Effector memory CD8-positive, alpha-beta T cell (primary cell): ENCODE measurements at places on chromosomes 13 and 19.

DNA sequence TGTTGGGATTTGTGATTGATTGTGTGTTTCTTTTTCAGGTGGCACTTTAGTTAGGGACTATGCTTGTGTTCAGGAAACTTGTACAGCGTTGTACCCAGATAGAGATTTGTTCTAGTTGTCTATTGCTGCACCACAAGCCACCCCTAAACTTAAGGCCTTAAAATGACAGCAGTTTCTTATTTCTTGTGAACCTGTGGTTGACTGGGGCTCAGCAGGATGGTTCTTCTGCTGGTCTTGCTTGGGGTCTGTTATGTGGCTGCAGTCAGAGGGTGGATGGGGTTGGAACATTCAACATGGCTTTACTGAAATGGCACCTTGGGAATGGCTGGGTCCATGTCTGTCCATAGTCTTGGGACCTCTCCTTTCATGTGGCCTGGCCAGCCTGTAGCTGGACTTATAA lies 28.3 kb downstream of the SIPA1L3 start:
- no peaks in the 10 kb centered on the region for H3K36me3 ChIP-seq
- H3K27me3 ChIP-seq: no peaks in the 10 kb centered on the region
- DNase-seq: no peak
- H3K4me1 ChIP-seq: peaks cover 8% of the 10 kb centered on the region
- no peak overlapping the region for H3K4me3 ChIP-seq

GRCh38 chr13:35669321-35669720 lies 192.8 kb upstream of the MAB21L1 start:
- no peaks in the 10 kb centered on the region for H3K4me1 ChIP-seq
- H3K27me3 ChIP-seq: no peaks in the 10 kb centered on the region
- no peaks in the 10 kb centered on the region for H3K36me3 ChIP-seq
- H3K4me3 ChIP-seq: no peak overlapping the region
- no peak for DNase-seq

GRCh38 chr13:76820759-76821158 lies 65.4 kb downstream of the KCTD12 start:
- H3K36me3 ChIP-seq: no peaks in the 10 kb centered on the region
- H3K27ac ChIP-seq: no peak overlapping the region
- H3K4me1 ChIP-seq: no peaks in the 10 kb centered on the region
- no peak for DNase-seq

DNA sequence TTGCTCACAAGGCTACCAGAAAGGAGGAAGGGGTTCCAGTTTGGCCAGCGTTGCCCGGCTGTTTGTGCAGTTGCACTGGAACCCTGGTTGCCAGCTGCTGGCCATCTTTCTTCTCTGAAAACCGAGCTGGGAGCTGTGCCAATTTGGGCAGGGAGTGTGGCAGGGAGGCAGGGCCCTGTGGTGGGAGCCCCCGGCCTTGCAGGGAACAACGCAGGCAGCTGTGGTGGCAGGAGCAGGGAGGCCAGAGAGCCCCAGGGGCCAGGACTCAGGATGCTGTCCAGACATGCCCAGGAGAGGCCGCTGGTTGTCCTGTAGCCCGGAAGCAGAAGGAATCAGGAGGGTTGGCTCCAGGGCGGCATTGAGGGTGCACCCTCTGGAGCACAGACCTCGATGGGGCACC lies 4.8 kb downstream of the KMT5C start:
- H3K4me1 ChIP-seq: peaks cover 15% of the 10 kb centered on the region
- H3K27me3 ChIP-seq: no peaks in the 10 kb centered on the region
- H3K36me3 ChIP-seq: peaks cover 37% of the 10 kb centered on the region
- H3K27ac ChIP-seq: peak overlapping the region; percentile 62

- no peak overlapping the region for H3K4me3 ChIP-seq
- H3K4me1 ChIP-seq: no peaks in the 10 kb centered on the region
- DNase-seq: no peak
- peaks cover 2% of the 10 kb centered on the region for H3K36me3 ChIP-seq
- no peaks in the 10 kb centered on the region for H3K27me3 ChIP-seq
- H3K27ac ChIP-seq: no peak overlapping the region
Measured at GRCh38 chr19:19742773-19743172, 9.9 kb upstream of the ZNF14 start.

- DNase-seq: no peak
- peak overlapping the region; percentile 20 for H3K27ac ChIP-seq
- H3K27me3 ChIP-seq: no peaks in the 10 kb centered on the region
- H3K4me1 ChIP-seq: peaks cover 55% of the 10 kb centered on the region
- H3K4me3 ChIP-seq: no peak overlapping the region
Measured at GRCh38 chr19:5971714-5972354, 6.1 kb downstream of the RANBP3 start.

DNA sequence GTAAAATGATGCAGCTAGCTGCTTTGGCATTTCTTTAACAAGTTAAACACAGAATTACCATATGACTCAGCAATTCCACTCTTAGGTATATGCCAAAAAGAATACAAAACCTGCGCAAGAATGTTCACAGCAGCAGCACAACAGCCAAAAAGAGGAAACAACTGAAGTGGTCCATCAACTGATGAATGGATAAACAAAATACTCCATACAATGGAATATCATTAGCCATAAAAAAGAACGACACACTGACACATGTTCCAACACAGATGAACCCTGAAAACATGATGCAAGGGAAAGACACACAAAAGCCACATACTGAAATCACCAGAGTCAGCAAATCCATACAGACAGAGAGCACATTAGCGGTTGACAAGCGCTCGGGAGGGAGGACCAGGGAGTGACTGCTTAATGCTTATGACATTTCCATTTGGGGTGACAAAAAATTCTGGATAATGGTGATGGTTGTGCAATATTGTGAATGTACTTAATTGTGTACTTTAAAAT lies 3.0 kb downstream of the PCID2 start:
- H3K4me3 ChIP-seq: peak overlapping the region; percentile 1
- H3K27me3 ChIP-seq: no peaks in the 10 kb centered on the region
- peak overlapping the region; percentile 96 for H3K27ac ChIP-seq
- peaks cover 23% of the 10 kb centered on the region for H3K36me3 ChIP-seq

- peaks cover 13% of the 10 kb centered on the region for H3K27me3 ChIP-seq
- DNase-seq: no peak
- H3K4me1 ChIP-seq: no peaks in the 10 kb centered on the region
- H3K4me3 ChIP-seq: no peak overlapping the region
- H3K27ac ChIP-seq: no peak overlapping the region
Measured at GRCh38 chr13:100797921-100798320, 123.3 kb upstream of the TMTC4 start.

- no peaks in the 10 kb centered on the region for H3K4me1 ChIP-seq
- no peak overlapping the region for H3K27ac ChIP-seq
- no peak for DNase-seq
- H3K36me3 ChIP-seq: no peaks in the 10 kb centered on the region
- no peaks in the 10 kb centered on the region for H3K27me3 ChIP-seq
Measured at GRCh38 chr13:90510319-90510718, 837.2 kb upstream of the MIR17HG start.

- no peaks in the 10 kb centered on the region for H3K27me3 ChIP-seq
- peak overlapping the region; percentile 82 for H3K4me3 ChIP-seq
- DNase-seq: no peak
- peaks cover 21% of the 10 kb centered on the region for H3K4me1 ChIP-seq
Measured at GRCh38 chr19:7830823-7831222, 805 bp downstream of the EVI5L start.

GRCh38 chr19:43809762-43810696 lies 7.8 kb upstream of the LYPD5 start:
- H3K4me3 ChIP-seq: no peak overlapping the region
- H3K27ac ChIP-seq: no peak overlapping the region
- H3K27me3 ChIP-seq: peaks cover 31% of the 10 kb centered on the region
- DNase-seq: no peak

- peaks cover 4% of the 10 kb centered on the region for H3K27me3 ChIP-seq
- H3K36me3 ChIP-seq: no peaks in the 10 kb centered on the region
- no peak overlapping the region for H3K27ac ChIP-seq
Measured at GRCh38 chr13:48950501-48950875, 25.2 kb upstream of the FNDC3A start.

GRCh38 chr13:19632915-19633478 lies 462 bp upstream of the MPHOSPH8 start:
- H3K4me1 ChIP-seq: peaks cover 36% of the 10 kb centered on the region
- peak overlapping the region; percentile 98 for H3K4me3 ChIP-seq
- no peak for DNase-seq
- no peaks in the 10 kb centered on the region for H3K27me3 ChIP-seq
- H3K27ac ChIP-seq: peak overlapping the region; percentile 98

DNA sequence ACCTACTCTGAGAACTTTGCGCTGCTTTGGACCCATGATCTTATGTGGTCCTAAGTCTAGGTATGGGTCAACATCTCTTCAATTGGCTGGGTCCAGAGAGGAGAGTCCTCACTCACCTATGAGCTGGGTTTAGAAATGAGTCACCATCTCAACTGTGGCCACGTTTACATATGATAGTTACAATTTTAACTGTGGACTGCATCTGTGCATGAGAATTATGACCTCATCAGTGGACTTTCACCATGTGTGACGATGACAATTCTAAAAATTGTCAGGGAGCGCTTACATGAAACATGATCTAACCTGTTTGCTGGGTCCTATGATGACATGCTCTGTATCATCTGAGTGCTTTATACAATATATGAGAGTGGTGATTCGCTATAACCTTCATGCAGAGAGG lies 12.7 kb upstream of the ZNF724 start:
- no peak overlapping the region for H3K27ac ChIP-seq
- no peaks in the 10 kb centered on the region for H3K4me1 ChIP-seq
- H3K27me3 ChIP-seq: no peaks in the 10 kb centered on the region
- no peak for DNase-seq

- H3K4me1 ChIP-seq: no peaks in the 10 kb centered on the region
- no peak overlapping the region for H3K27ac ChIP-seq
- H3K36me3 ChIP-seq: no peaks in the 10 kb centered on the region
- DNase-seq: no peak
Measured at GRCh38 chr13:110265341-110265681, 41.6 kb downstream of the COL4A1 start.

DNA sequence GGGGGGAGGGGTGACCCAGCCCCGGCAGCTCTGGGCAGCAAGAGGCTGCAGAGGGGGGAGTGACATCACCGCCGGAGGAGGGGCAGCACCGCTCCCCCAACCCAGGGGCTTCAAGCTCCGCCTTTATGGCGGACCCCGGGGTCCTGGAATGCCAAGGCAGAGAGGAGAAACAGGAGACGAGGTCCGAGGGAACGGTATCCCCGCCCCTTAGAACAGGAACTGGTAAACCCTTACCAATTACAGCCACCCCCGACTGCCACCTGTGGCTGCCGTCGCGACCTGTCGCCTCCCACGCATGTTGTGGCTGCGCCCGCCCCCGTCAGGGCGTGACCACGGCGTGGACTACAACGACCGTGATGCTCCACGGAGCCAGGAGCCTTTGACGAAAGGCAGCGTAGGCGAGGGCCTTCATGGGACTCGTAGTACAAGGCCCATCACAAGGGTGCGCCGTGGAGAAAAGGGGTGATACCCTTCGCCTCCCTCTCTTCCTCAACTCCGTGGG lies 4.1 kb upstream of the KCNC3 start:
- peak overlapping the region; percentile 87 for H3K27ac ChIP-seq
- H3K4me1 ChIP-seq: peaks cover 38% of the 10 kb centered on the region
- H3K36me3 ChIP-seq: peaks cover 20% of the 10 kb centered on the region
- peak overlapping the region; percentile 67 for H3K4me3 ChIP-seq
- peak; percentile 70 for DNase-seq

DNA sequence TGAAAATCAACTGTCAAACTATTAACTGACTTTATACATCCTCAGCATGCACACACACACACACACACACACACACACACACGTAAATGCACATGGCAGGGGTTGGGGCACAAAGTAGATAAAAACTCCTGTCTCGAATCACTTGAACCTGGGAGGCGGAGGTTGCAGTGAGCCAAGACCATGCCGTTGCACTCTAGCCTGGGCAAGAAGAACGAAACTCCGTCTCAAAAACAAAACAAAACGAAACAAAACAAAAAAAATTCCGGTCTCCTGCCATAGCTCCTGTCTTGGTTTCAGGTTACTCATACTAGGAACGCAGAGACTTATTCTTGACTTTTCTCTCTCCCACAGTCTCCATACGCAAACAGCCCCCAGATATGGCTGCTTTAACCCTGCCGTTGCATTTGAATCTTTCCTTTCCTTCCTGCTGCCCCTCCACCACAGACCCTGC lies 148.9 kb downstream of the SHISA2 start:
- no peaks in the 10 kb centered on the region for H3K36me3 ChIP-seq
- H3K4me3 ChIP-seq: no peak overlapping the region
- peaks cover 18% of the 10 kb centered on the region for H3K4me1 ChIP-seq
- DNase-seq: no peak
- no peak overlapping the region for H3K27ac ChIP-seq
- H3K27me3 ChIP-seq: peaks cover 11% of the 10 kb centered on the region

GRCh38 chr19:2013683-2013961 lies 1.9 kb downstream of the BTBD2 start:
- H3K27me3 ChIP-seq: no peaks in the 10 kb centered on the region
- H3K4me1 ChIP-seq: peaks cover 31% of the 10 kb centered on the region
- peak overlapping the region; percentile 74 for H3K4me3 ChIP-seq
- DNase-seq: no peak
- peaks cover 12% of the 10 kb centered on the region for H3K36me3 ChIP-seq

DNA sequence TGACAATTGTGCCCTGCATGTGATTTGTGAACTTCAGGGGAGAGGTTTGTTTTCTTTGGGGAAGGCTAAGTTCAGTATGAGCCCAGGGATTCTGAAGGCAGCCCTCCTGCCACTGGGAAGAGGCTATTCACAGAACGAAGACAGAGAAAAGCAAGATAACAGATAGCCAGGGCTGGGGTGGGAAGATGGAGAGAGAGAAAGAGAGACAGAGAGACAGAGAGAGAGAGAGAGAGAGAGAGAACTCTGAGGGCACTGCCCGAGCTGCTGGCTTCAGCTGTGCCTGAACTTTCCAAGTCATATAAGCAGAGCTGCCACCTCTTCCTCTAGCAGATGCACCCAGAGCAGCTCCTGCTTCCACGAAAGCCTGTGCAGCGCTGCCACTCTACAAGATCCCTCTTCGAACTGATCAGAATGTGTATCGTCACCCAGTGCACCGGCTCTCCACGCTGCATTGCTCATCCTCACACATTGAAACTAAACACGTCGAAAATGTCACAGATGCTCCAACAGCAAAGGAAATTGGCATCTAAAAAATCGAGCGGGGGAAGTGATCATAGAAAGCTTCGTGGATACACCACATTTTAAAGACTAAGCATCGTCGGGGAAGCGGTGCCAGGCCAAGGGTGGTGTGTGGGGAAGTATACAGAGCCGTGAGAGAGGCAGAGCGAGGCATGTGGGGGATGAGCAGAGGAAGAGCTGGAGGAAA lies 81.8 kb upstream of the SIAH3 start:
- no peak overlapping the region for H3K4me3 ChIP-seq
- no peaks in the 10 kb centered on the region for H3K36me3 ChIP-seq
- peaks cover 43% of the 10 kb centered on the region for H3K27me3 ChIP-seq
- no peak for DNase-seq
- H3K27ac ChIP-seq: no peak overlapping the region

GRCh38 chr19:34523408-34523807 lies 41.9 kb downstream of the WTIP start:
- no peak overlapping the region for H3K27ac ChIP-seq
- H3K27me3 ChIP-seq: peaks cover 37% of the 10 kb centered on the region
- no peak for DNase-seq
- no peak overlapping the region for H3K4me3 ChIP-seq
